Kidney epithelial cell (primary cell): ENCODE measurements at places on chromosomes 16 and 17.

DNA sequence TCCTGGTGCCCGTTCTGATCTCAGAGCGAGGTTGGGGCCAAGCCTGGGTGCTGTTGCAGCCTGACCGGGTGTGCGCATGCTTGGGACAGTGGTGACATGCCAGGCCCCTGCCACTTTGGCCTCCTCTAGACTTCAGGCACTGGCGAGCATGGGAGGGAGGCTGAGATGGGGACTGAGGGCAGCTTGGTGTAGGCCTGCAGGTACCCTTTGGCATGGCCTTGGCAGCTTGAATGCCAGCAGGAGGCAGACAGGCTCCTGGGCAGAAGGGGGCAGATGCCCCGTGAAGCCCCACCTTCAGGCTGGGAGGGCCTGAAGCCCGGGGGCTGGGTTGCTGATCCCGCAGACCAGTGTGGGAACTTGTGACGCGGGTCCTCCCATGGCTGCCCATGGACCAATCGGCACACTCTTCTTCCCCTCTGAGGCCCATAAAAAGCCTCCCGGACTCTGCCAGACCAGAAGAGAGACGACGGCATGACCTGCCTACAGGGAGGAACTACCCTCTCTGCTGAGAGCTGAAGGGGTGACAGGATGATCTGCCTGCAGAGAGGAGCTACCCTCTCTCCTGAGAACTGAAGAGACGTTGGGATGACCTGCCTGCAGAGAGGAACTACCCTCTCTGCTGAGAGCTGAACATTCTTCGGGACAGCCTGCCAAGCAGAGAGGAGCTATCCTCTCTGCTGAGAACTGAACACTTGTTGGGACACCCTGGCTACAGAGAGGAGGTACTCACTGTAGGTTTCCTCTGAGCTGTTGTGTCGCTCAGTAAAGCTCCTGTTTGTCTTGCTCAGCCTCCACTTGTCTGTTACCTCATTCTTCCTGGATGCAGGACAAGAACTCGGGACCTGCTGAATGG is 17.5 kb downstream of the RHOT1 start:
- no peak for DNase-seq

- DNase-seq: no peak
Observed at GRCh38 chr16:74726716-74727115, 26.1 kb upstream of the MLKL start.

DNA sequence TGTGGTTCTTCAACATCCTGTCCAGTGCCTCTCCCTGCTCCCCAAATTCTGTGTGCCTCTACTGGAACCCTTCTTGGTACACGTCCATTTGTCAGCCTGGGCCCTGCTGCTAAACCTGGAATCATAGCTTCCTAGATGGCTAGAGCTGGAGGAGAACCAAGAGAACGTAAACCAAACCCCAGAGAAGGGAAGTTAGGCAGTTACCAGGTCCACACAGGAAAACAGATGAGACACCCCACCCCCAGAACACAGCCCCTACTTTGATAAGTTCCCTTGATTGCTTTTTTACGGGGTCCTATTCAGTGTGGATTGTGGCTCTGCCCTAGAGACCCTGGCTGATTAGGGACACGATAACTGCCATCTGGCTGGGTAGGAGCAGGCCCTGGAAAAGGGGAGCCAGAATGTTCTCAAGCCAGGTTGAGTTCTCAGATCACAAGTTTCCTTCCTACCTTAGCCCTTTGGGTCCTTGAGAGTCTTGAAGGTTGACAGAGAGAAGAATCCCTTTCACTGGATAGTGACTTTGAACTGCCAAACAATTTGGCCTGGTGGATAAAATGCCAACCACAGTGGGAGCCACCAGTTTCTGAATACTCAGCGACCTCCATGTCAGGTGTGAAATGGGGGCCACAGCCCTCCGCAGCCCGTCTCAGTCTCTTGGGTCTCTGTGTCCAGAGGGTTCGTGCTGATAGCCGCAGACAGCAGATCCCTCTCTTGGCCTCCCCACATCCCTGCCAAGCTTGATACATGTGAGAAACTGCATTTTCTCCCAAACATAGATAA is 7.9 kb downstream of the TBX4 start:
- DNase-seq: no peak

DNA sequence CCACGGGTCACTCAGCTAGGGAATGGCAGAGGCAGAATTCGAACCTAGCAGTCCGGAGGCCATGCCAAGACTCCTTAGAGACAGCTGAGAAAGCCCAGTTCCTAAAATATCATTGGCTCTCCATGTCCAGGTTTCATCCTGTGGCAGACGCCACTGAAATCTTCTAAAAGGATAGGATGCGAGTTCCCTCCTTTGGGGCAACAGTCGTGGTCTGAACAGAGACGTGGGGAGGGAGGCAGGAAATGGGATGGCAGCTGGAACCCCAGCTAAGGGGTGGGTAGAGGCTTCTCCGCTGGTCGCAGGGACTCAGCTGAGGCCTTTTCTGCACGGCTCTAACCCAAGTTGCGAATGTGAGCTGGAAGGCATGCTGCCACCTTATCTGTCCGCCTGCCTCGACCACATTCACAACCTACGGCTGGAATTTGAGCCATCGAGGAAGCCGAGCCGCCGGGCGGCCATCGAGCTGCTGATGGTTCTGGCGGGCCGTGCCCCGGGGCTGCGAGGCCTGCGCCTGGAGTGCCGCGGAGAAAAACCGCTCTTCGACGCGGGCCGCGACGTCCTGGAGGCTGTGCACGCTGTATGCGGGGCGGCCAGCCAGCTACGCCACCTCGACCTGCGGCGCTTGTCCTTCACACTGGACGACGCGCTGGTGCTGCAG is 1.9 kb upstream of the HSF4 start:
- no peak for DNase-seq

DNA sequence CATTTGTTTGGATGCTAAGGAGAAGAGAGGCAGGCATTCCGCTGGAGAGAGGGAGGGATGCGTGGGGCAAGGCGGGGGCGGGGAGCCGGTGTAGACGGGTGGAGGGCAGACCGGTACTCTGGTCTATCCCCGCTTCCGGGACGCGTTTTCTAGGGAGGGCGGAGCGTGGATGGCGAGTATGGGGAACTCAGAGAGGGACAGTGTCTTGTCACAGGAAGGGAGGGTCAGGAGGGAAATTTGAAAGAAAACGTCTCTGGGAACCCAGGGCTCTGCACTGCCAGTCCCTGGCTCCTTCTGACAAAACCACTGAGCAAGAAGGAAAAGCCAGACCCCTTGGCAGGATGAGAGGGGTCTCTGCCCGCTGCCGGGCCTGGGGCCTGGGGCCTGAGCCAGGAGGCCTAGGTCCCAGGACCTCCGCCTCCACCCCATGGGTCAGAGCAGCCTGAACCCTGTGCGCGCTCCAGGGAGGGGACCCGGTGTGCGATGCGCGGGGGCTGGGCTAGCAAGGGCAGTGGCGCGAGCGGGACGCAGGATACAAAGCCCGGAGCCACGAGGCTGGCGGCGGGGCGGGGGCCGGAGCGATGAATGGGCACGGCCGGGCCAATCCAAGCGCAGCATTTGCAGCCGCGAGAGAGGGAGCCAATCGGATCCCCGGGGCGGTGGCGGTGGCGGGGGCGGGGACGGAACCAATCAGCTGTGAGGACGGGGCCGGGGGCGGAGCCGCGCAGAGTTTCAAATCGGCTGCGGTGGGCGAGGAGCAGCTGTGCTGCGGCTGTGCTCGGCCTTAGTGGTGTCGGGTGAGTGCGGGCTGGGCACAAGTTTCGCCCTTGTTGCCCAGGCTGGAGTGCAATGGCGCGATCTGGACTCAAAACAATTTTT is at the start of gene PIMREG:
TSS of gene PIMREG (plus strand) at position 764 of the 879 bp plus-strand sequence. CDS start 656 bp downstream, outside the sequence.
- DNase-seq: peak; percentile 63

DNA sequence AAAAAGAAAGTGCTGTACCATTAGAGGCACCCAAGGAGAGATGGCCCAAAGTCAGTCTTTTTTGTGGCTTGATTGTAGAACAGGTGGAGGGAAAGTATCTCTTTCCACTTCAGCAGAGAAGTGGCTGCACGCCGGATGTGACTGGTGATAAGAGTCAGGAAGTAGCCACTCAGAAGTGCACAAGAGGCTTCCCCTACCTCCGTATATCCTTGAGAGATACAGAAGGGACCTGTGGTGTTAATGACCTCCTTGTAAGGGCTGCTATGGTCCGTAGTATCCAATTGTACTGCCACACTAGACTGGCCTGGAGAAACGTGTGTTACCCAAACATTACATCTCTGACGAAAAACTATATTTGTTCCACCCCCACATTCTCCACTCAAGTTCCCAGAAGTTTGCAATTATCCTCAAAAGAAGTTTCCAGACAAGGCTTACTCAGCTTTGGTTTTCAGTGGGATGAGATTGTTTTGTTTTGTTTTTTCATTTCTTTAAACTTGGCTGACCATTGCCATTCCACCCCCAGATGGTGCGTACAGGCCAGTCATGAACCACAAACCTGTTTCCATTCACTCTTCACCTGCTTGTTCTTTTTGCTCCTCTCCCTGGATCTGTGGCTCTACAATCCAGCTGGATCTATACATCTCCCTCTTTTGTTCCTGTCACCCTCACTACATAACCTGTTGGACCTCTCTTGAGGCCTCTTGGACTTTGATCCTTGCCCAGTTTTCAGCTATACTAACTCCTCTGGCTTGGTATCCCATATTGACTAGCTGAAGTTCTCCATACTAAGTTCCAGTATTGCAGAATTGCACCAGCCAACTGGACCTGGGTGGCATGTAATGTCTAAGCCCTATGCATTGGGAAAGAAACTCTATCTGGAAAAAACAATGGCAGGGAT is 20.7 kb upstream of the MED13 start:
- no peak for DNase-seq

GRCh38 chr17:73679476-73679875 is 35.2 kb upstream of the SDK2 start:
- DNase-seq: no peak

DNA sequence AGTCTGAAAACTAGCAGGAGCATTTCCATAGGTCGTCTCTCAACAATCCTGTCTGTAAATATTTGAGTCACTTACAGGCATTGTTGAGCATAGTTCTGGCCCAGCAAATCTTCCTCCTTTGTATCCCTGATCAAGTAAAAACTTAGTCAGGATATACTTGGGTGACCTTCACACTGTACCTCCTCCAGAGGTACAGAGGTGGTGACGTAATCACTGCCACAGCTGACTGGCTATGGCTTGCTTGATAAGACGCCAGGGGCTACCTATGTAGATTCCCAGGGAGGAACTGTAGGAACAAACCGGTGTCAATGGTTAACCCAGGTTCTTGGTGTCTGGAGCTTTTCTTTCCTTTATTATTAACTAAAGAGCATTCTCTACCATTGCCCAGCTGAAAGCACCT is at the start of gene KCNJ16:
TSS of gene KCNJ16 (plus strand) at position 270 of the 400 bp plus-strand sequence. CDS start 56,863 bp downstream, outside the sequence.
- peak; percentile 99 for DNase-seq

GRCh38 chr16:3234543-3234856 is 458 bp downstream of the ZNF200 start:
- DNase-seq: no peak

DNA sequence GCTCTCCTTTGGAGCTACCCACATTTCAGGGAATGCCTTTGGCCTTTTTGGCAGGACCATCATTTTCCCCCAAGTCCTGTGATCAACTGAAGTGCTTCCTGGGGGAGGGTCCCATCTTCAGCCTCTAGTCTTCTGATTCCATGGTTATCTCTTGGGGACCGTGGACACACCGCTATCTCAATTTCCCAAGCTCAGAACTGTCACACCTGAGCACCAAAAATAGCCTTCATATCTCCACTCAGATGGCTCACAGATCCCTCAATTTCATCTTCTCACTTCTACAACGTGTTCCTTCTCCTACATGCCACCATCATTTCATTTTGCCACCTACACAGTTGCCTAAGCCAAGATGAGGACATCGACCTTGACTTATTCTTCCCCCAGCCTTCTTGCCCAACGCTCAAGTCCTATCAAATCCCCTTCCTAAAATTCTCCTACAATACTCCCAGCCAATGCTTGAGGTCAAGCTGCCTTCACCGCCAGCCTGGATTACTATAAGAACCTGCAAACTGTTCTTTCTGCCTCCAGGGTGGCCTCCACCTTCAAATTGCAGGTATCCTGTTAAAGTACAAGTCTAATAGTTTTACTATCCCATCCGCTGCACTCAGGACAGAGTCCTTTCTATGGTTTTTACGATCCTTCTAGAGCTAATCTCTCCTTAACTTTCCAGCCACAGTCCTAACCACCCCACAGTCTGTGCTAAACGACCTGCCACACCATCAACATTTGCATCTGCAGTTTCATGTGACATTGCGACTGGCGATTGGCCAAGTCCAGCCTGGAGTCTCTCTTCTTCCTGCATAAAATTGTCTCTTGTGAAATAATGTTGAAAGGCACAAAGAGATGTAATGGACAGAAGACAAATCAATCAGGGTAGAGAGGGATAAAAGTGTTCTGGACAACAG is 6.2 kb downstream of the ATP6V0D1 start:
- DNase-seq: no peak

GRCh38 chr16:68781784-68782183 is 44.7 kb downstream of the CDH1 start:
- no peak for DNase-seq

DNA sequence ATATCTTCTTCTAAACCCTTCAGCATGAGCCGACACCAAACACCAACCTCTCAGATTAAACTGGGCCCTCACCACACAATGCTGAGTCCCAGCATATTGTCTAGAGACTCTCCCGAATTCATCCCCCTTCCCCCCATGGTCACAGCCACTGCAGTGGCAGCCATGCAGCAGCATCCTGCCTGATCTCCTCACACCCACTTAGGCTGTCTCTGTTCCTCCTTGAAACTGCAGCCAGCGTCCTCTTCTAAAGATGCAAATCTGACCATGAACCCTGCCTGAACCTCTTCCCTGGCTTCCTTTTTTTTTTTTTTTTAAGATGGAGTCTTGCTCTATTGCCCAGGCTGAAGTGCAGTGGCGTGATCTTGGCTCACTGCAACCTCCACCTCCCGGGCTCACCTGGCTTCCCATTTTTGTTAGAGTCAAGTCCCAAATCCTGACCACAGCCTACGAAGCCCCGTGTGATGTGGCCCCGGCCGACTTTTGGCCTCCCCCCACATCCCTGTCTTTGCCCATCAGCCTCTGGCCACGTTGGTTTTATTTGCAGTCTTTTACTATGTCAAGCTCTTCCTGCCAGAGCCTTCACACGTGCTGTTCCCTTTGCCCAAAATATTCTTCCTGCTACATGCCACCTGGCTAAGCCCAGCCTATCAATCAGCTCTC is 2.8 kb downstream of the FA2H start:
- DNase-seq: no peak

DNA sequence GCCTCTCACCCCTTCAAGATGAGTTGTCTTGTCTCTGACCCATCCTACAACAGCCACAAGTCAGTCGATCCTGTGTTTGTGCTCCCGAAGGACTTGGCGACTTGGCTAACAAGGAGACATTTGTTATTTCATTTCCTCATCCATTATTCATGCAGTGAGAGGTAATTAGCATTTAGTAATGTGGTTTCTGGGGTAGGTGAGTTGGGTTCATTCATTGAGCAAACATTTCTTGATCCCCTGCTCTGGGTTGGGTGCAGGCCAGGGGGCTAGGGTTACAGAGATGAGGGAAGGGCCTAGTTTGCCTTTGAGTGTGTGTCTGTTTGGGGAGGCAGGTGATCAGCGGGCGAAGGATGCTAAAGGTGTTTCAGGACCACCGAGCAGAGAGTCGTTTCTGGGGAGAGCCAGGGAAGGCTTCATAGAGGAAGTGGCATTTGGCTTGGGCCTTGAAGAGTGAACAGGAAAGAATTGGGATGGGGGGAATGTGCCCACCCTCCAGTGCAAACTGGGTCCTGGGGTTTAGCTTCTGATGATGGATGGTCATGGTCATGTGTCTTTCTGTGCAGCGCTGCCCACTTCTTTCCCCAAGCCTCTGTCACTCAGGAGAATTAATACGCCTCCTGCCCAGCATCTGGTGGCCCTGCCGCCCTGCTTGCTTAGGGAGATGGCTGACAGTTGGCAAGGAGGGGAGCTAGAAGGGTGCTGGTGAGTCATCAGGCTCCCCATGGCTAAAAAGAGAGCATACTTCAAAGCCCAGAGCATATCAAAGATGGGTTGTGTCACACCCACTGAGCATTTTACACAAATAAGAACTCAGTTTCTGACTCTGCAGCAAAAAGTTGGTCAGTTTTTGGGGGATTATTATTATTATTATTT is 38.5 kb downstream of the MSI2 start:
- no peak for DNase-seq
